ENCODE measurements at places on chromosomes 4 and X.
A peak's percentile ranks its signal among the peaks of the same experiment; 100 is the strongest.

GRCh38 chrX:63394872-63395271, 43.7 kb upstream of the SPIN4 start:
- DNase-seq: no peak

DNA sequence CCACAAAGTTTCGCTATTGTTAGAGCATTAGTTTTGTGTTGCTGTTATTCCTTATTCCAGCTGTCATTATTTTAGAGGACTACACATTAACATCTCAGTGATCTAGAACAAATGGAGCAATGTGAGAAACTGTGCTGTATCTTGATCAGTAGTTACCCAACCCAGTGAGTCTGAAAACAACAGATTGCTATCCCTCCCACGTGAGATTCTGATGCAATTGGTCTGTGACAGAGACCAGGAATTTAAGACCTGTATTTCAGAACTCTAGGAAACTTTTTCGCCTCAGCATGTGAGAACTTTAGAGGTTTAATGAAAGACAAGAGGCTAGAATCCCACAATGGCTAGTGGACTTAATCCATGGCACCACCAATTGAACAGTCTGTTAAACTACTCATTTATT, 35.7 kb upstream of the CDS1 start:
- no peak for DNase-seq

GRCh38 chrX:7068939-7069367, 78.6 kb upstream of the STS start:
- no peak for DNase-seq

- DNase-seq: peak; percentile 92
Measured at GRCh38 chrX:51568586-51568985, 50.1 kb downstream of the CENPVL3 start.

GRCh38 chrX:135480076-135480475, 40.4 kb upstream of the INTS6L start:
- no peak for DNase-seq

DNA sequence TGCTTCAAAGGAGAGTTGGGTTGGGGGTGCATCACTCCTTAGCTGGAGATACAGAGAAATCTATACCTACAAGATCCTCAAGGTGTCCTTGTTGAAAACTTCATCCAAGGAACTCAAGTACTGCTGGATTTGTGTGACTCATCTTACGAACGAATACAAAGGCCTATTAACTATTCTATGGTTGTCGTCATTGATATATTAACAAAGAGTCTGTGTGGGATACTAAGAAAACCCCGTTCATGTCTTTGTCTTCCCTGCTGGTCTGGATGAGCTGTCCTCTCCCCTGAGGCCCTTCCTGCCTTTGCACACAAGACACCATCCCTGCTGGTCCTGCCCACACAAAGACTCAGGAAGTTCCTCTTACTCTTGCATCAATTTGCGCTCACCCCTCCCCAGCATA, 54.9 kb upstream of the IRF2 start:
- DNase-seq: no peak

- no peak for DNase-seq
Measured at GRCh38 chr4:67765401-67765800, 11.2 kb upstream of the GNRHR start.

DNA sequence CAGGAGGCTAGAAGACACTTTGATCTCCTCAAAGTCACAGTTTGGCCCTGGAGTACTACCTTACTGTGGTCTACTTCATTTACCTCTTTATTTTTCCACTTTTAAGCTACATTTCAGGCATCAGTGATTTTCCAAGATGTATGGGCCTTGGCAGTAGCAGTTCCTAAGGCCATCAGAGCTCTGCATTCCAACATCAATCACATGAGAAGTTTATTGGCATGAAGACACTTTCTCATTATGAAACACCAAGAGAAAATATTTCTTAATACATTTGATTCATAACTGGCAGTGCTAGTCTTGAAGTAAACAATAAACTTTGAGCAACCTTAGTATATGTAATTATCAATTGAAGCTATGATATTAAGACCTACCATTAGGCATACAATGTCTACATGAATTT, 178.1 kb downstream of the IL15 start:
- DNase-seq: no peak

DNA sequence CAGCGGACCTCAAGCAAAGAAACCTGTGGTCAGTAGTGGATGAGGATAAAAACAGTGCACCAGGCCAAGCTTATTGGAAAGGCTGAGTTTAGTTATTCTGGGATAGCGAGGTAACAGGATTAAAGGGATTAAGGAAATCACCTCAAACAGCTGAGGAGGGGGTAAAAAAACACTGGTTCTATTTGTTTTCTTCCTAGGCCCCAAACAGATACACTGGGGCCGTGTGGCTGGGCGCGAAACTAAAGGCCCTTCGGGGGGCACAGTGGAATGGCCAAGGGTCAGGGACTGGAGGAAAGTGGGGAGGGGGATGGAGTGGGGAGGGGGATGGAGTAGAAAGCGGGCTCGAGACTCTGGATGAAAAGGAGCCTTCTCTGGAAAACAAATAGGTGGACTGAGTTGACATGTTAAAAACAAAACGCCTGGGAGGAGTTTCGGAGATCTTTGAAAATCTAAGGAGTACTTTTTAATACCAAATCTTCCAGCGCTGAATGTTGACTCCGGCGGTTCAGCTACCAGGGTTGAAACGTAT, 2.9 kb downstream of the SOX3 start:
- DNase-seq: no peak

GRCh38 chr4:27624749-27625148, 764.1 kb downstream of the STIM2 start:
- no peak for DNase-seq

Data from mesenchymal stem cell (in vitro differentiated cells and primary cell).